Right kidney (tissue), 9 donors: ENCODE measurements at places on chromosomes 7 and 10.

GRCh38 chr10:17820943-17821342 lies 11.8 kb downstream of the MRC1 start:
- DNase-seq: no peak

DNA sequence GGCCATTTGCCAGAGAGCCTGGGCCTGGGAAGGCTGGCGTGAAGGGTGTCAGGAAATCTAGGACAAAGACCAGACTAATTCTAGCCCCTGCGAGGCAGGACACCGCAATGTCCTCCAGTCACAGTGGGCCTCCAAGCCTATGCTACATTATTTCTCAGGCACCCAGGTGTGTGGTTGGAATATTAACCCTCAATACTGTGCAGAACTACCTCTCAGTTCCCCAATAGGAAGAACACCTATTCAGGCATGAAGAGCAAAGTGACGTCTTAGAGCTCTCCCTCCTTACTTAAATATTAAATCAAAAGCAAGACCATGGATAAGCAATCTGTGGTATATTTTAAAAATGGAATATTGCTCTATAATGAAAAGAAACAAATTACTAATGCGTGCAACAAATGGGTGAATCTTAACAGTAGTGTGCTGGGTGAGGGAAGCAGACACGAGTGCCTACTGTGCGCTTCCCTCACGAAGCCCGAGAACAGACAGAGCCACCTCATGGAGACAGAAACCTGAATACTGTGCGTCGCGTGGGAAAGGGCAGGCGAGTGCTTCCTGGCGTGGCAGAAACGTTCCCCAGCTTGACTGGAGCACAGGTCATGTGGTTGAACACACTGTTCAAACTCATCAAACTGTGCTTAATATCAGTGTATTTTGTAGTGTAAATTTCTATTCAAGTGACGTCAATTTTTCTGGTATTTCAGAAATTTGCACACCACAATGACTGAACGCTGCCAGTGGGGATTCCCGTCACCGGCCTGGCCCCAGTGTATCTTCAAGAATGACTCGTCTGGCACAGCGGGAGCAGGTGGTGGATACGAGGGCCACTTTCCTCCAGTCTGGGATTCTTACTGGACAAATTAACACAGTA lies 15.5 kb upstream of the PTPRN2 start:
- no peak for DNase-seq

DNA sequence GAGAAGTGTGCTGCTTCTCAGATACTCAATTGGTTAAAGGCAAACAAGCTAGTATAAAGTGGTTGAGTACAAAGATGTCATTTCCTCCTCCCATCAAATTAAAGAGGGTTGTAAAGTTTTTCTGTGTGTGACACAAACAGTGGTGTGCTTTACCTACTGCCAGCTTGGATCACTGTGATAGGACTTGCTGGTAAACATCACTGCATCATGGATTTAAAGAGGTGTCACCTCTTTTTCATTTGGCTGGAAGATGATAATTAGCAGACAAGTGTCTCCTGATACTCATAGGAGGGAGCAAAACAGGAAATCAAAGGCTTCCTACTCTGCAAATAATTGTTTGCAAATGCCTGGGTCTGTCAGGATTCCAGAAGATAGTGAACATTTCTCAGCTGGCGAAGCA lies 200.5 kb downstream of the MDFIC start:
- no peak for DNase-seq

DNA sequence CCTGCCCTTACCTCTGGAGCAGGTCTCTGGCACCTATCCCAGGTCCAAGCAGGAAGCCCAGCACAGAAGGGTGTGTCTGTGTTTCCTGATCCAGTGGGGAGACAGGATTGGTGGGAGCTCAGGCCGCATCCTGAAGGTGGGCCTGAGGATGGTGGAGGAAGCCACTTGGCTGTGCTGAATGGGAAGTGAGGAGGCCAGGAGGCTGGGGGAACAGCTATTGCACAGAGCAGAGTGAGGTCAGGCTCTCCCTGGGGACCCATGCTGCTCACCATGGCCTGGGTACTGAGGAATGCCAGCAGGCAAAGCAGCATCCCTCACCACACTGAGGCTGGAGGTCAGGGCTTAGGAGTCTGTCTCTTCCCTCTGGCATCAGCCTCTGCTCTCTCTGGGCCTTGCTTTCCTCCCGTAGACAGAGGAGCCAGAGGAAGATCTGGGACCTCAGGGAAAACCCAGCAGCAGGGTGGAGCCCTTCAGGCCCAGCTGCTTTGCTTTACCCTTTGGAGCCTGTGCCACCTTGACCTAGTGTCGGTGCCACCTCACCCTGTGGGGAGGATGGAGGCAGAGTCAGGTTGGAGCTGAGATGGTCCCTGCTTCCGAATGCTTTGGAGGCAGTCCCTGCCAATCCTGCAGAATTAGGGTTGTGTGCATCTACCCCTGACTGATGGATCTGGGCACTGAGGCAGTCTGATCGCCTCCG lies 39.0 kb downstream of the CDH23 start:
- no peak for DNase-seq

DNA sequence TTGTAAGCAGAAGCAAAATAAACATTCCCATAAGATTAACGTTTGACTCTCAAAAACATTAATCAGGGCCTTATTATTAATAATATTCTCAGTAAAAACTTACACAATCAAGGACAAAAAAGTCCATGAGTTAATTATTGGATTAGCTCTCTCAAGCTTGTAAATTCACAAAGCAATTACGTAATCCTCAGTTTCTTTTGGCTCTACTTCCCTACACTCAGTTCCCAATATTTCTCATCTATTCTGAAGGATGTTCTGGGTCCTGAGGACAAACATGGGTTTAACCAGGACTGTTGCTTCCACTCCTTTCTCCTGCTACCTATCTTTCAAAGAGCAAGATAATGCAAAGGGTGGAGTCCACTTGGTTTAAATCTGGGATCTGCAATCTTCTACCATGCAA lies 15.1 kb downstream of the FBXL13 start:
- no peak for DNase-seq
